ENCODE measurements at places on chromosomes 7 and 10.

GRCh38 chr10:61837755-61838171 is 63.7 kb upstream of the ARID5B start:
- no peak for DNase-seq

GRCh38 chr7:11985376-11985775 is 153.4 kb upstream of the THSD7A start:
- DNase-seq: no peak

- no peak for DNase-seq
Observed at GRCh38 chr7:71132127-71132376, at the start of gene GALNT17. Gene GALNT17, plus strand, starts transcription at chr7:71132144.

DNA sequence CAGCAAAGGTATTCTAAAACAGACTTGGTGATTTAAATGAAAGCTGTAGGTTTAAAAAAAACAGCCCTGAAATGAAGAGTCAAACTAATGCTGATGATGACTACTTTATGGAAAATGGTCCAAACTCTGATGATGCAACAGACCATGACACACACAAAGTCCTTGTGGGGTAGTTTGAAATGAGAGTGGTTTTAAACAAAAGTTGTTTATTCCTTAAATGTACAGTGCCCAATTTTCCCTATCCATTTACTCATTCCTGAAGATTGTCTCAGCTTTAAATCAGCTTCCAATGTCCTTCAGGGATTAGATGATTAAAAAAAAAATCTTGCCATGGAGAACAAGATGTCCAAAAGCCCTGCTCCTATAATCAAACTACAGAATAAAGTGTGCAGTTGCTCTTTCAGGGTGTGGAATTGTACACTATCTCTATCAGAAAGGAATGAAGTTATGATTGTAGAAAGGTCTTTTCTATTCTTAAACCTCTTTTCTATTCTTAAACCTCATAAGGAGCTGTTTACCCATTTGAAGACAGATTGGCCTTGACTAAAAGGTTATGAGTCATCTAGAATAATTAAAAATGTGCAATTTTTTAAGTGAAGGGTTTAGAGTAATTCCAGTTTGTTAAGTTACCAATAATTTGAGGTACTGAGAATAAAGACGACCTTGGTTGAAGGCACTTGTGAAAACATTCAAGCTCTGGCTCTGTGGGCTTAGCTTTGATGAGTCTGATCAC is 70.2 kb upstream of the ITGA8 start:
- no peak for DNase-seq

DNA sequence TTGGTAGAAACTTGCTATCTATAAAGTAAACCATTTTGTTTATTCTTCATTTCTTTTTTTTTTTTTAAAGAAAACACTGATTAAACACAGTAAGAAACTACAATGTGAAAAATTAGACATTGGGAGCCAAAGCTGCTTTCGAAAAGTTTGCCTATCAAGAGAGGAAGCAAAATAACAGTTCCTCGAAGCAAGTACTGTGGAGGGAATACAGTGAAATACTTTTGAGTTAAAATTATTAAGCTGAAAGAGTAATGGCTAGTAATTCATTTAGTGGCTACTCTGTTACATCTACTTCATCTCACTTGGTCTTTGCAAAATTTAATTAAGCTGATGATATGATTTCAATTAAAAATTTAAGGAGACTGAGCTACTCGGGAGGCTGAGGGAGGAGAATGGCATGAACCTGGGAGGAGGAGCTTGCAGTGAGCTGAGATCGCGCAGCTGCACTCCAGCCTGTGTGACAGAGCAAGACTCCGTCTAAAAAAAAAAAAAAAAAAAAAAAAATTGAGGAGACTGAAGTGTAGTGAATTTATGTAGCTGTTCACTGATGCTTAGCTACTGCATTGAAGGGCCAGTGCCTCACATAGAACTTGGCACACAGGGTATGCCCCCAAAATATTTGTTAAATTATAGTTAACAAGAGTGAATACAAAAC is 982.1 kb upstream of the MBL2 start:
- no peak for DNase-seq

- DNase-seq: no peak
Observed at GRCh38 chr10:49550563-49550962, 11.6 kb upstream of the ERCC6 start.

- no peak for DNase-seq
Observed at GRCh38 chr10:35091994-35092790, 2.1 kb upstream of the CUL2 start.

DNA sequence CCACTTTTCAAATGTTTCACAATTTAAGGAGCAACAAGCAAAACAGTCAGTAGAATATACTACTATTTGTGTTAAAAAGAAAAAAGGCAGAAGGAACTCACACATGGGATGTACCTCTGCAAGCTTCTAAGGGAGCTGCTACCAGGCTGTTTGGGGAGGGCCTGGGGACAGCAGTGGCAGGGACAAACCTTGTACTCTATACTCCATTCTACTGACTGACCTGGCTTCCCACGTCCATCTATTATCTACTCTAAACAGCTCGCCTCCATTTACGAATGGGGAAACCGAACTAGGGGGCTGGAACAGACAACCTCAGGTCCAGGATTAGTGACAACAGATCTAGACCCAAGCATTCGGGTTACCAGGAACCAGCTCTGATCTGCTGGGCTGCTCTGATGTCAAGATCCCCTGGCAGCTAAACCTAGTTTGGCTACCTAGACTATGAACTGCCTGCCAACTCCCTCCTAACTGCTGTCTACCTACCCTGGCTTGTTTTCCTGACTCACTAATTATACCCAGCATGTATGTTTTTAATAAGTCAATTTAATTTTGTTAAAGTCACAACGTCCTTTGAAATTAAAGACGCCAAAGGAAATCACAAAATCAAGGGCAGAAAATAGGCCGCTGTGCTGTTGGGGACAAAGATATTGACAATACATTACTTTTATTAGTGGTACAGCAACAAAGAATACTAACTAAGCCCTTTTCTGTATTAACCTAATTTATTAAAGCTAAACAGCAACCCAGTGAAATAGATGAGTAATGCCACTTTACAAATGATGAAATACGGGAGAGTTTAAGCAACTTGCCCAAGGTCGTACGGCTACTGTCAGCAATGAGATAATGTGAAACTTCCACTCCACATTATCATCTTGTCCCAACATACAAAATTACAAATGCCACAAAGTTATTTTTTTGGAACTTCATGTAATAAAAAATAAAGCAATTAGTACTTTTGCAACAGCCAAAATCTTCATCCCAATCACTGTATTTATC is 5.3 kb downstream of the PSAP start:
- DNase-seq: no peak

DNA sequence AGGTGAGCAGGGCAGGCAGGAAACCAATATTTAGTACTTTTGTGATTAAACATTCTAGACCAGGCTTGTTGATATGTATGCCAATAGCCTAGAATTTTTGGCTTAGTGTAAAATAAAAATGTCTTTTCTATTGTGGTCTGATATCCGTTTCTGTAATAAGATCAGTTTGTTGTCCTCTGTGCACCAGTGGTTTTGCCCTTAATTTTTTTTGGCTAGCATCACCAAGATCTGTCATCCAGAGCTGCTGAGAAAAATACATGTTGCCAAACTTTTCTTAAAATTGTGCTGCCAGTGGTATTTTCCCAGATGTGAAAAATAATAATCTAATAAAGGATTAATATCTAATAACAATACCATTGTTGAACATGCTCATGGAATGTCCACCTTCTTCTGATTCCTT is 115.6 kb downstream of the TWIST1 start:
- DNase-seq: no peak

DNA sequence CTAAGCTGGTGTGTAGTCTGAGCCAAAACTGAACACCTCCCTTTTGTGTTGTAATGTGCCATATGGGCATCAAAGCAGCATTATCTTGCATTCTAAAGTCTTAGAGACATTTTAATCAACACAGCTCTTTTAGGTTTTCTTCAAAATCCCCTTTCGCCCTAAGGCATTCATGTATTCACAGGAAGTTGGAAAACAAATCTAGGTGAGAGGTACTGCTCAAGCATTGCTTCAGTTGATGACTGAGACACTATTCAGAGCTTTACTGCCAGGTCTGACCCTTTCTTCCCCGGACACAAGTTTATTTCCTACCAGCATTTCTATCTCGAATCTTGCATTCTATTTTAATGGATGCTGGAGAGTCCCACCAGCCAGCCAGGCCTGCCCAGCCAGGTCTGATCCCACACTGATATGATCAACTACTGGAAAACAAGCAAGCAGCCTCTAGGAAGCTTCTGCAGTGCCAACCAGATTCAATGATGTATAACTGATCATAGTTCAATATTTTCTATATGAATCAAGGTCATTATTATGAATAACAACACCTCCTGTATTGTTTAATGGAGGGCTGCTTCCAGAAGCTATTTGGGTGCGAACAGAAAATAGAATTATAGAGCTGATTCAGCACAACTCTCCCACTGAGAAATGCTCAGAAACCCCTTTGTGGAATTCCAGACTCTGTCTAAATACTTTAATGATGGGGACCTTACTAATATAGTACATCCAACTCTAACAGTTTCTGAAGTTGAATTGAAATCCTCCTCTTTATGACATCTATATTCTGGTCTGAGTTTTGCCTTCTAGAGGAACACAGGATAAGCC is 4.0 kb upstream of the BRAF start:
- no peak for DNase-seq

DNA sequence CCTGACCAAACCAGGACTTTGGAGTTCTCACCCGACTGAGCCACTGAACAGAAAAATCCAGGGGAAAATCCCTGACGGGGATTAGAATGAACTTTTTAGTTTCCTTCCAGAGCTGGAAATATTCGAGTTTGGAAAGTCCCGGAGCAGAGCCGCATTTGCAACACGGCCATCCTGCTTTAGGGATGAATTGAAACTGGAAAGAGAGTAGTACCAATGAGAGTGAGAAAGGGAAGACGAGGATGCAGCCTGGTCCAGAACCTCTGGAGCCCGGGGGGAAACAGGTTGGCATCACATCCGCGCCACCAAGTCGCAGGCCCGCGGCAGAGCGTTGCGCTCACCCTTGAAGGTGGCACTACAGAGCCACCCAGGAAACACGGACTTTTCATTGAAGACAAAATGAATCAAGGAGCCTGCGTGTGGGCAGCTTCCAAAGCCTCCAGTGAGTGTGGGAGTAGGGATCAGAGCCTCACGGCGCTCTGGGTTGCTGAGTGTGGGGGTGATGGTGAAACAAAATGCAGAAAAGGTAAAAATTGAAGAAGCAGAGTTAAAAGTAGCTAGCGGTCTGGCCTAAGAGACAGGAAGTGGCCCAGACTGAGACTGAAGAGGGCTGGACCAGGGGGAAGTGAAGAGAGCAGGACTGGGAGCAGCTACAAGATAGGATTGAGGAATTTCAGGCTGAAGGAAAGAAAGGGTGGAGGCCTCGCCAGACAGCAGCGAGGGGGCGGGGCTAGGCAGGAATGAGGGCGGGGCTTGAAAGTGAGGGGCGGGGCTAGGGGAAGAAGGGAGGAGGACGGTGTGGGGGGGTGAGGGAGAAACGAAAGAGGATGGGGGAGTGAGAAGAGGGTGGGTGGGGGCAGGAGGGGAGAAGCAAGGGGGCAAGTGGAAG is 1.8 kb downstream of the SMURF1 start:
- DNase-seq: no peak

GRCh38 chr10:99233689-99234037 is 2.0 kb downstream of the HPSE2 start:
- DNase-seq: no peak

DNA sequence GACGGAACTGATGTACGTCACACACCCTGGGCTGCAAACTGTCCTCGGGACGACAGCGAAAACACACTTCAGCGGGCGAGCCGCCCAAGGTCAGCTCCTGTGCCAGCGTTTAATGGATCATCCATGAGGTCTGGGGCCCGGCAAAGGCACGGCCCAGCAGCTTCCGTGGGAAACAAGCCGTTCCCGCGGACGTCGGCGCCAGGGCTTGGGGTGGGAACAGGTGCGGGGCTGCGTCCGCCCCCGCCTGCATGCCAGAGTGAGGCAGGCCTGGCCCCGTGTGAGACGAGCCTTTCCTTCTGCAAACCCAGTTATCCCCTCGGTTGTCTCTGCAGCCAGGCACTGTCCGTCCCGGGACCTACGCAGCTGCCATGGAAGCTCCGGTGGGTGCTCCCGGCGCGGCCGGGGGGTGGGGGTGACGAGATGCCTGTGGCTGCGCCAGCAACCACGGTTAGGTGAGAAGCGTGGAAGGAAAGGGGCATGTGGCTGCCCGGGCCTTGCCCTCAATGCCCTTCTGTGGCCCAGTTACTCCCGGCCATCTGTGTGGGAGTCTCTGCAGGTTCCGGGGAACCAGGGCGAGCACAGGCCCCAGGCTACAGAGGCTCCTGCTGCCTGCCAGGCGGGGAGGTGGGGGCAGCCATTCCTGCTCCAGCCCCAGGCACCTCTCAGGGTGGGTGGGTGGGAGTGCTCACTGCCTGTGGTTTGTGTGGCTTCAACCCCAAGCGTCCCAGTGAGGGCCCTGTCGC is 42.2 kb upstream of the PDGFA start:
- no peak for DNase-seq

GRCh38 chr10:22992621-22993020 is 64.8 kb downstream of the ARMC3 start:
- DNase-seq: no peak

- no peak for DNase-seq
Observed at GRCh38 chr10:97724341-97724941, 10.9 kb downstream of the MARVELD1 start.

DNA sequence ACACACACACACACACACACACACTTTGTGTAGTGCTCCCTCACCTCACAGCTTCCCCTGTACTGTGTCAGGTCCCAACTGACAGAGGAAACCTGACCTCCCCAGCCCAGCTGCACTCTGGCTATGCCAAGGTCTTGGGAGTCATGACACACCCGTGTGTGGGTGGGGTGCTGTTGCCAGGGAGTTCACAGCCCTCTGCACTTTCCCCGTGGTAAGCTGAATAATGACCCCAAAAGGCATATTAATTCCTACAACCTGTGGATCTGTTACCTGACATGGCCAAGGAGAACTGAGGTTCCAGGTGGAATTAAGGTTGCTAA is 8.9 kb upstream of the NANOS1 start:
- no peak for DNase-seq

DNA sequence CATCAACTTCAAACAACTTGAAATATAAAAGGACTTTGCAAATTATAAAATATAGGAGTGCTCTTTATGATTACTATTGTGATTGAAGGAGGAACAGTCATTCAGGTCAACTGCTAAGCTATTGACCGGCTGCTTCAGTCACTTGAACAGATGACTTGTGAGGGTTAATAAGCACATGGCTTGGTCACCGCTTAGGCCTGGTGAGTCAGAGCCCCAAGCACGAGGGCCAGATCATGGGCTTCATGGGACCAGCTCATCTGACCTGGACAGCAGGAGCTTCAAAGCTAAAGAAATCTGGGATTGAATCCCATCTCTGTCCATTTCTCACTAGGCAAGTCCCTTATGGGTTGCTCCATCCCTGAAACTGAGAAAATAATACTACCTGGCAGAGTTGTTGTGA is 60.4 kb upstream of the ADO start:
- no peak for DNase-seq

DNA sequence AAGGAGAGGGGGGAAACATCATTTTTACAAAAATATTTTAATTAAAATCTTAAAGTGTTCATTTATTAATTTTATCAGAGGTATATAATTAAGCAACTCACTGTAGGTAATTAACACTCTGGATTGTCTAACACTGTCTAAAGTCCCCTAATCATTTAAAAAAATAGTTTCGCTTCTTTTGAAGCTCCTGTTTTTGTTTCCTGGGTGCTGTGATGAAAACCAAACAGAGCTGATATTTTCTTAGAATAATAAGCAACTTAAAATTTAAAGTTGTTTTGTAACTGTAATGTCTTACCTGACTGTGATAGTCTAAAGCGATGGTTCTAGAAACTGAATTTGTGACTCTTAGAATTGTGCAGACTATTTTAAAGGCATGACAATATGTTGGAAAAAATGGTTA is 961.0 kb downstream of the GATA3 start:
- DNase-seq: no peak

GRCh38 chr7:120989257-120990220 is 1.0 kb downstream of the CPED1 start:
- no peak for DNase-seq

GRCh38 chr7:41035794-41036193 is 667.1 kb downstream of the INHBA start:
- no peak for DNase-seq

Data from NCI-H1694 treated with DMSO at 0.1 percent for 48 hours (cell line).